ENCODE measurements at places on chromosomes 1 and 21.

- no peak for DNase-seq
Measured at GRCh38 chr1:9434247-9435152, 104.8 kb upstream of the SLC25A33 start.

- DNase-seq, result no peak
Measured at GRCh38 chr1:42529724-42530181, 66.7 kb downstream of the CCDC30 start.

DNA sequence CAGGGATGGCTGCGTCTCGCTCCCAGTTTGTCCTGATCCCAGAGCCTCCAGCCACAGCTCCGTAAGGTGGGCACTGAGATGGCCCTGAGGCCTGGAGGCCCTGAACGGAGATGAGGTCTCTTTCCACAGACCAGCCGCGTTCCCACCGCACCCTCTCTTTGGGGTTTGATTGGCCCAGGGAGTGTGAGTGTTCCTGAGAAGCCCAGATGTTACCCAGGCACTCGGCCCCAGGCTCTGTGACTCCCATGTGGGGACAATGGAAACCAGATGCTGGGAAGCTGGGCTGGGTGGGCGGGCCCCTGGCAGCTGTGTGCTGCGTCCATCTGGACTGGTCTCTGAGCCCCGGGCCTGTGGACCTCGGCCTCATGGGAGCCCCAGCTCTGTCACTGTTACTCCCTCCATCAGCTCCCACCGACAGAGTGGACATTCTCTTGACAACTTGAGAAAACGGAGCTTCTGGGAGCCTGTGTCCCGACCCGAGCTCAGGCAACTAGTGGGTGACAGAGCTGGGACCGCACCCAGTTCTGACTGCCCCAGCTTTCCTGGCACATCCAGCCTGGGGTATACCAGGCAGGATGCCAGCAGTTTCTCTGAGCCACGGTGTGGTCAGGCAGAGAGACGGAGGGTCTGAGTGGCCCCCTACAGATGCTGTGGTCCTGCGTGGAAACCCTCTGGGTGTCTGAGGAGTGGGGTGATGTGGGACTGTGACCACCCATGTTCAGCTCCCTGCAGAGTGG is 9.8 kb upstream of the COL6A1 start:
- peak; percentile 95 for DNase-seq

GRCh38 chr21:37450445-37450941 is 83.9 kb downstream of the DYRK1A start:
- DNase-seq, result no peak

DNA sequence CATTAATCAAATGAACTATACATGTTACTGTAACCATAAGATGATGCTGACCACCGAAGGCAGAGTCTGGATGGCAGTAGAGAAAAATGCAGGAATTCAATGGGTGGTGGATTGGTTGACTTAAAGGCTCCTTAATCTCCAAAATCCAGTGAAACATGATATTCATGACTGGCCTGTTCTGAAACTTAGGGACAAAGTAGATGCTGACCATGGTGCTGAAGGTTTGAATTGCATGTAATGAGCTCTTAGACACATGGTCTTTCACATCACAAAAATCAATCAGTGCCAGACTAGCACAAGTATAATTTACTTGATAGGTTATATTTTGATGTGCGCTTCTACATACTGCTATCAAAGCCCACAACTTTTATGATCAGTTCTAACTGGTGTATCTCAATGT is 30.9 kb upstream of the NTMT2 start:
- peak; percentile 11 for DNase-seq

DNA sequence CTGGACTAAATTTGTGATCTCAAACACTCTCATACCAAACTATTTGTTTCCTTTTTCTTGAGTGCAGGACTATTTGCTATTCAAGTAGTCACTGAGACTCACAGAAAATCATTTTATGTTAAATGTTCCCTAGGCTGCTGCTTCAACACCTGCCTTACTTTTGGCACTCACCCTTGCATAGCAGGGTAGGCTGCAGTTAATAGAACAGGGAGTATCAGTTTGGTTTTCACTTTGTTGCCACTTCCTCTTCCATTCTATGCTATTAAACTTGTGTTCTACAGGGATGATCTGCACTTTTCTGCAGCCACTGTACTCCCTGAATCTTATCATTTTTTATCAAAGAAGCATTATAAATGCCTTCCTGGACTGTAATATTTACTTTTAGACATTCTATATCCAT is 148.7 kb upstream of the PRMT6 start:
- no peak for DNase-seq

- DNase-seq, result no peak
Measured at GRCh38 chr1:156796340-156797097, 20.1 kb downstream of the SH2D2A start.

GRCh38 chr1:170604065-170604464 is 59.9 kb upstream of the PRRX1 start:
- no peak for DNase-seq
